Fibroblast of skin of scalp (primary cell): ENCODE measurements at places on chromosomes 6 and 20.

GRCh38 chr20:53586640-53587039 lies 7.0 kb downstream of the ZNF217 start:
- DNase-seq: no peak

- peak; percentile 3 for DNase-seq
Observed at GRCh38 chr6:119961450-119961849, 611.9 kb upstream of the MAN1A1 start.

DNA sequence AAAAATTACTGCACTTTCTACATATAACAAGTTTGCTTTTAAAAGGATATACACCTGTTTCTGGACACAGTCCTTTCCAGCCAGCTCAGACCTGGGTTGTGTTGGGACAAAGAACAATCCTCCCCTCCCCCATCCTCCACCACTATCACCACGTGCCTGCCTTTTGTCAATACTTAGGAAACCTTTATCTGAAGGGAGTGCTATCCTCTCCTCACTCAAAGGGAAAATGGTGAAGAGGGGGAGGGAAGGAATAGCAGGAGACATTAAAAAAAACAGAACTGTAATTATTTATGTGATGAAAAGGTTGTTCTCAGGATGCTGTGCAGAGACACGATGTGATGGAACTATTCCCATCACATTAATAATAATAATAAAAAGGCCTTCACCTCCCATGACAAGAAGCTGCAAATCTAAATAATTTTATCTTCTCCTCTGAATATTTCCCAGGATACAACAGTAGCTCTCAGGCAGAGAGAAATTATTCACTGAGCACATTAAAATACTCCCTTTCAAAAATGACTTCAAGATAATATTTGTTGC lies 105.5 kb downstream of the NRSN1 start:
- DNase-seq: no peak

- DNase-seq: peak; percentile 94
Observed at GRCh38 chr6:36917541-36918193, 31.9 kb downstream of the C6orf89 start.

- no peak for DNase-seq
Observed at GRCh38 chr20:25072226-25072811, 9.6 kb downstream of the VSX1 start.
